Esophagus muscularis mucosa (tissue), 4 donors: ENCODE measurements at places on chromosomes 4 and X.

GRCh38 chr4:139560406-139561104 is 4.5 kb upstream of the SETD7 start:
- DNase-seq: no peak

- DNase-seq: no peak
These were observed 47.3 kb upstream of the GATB start for GRCh38 chr4:151808120-151808529.

- DNase-seq: no peak
These were observed 68.3 kb downstream of the CRMP1 start for GRCh38 chr4:5824635-5825034.

GRCh38 chr4:120801137-120801758 is 121.3 kb downstream of the PRDM5 start:
- no peak for DNase-seq
